ENCODE measurements at places on chromosomes 1 and 21. TPM values are rescaled to one million over a fixed set of nuclear protein-coding genes. Genes with fewer than 3 reads are reported as not detected.

The TBX15 gene
- total RNA-seq, result 0.09 TPM

The DONSON gene
- total RNA-seq, result 9.9 TPM

The KCNJ15 gene
- total RNA-seq, result 0.61 TPM

DNA sequence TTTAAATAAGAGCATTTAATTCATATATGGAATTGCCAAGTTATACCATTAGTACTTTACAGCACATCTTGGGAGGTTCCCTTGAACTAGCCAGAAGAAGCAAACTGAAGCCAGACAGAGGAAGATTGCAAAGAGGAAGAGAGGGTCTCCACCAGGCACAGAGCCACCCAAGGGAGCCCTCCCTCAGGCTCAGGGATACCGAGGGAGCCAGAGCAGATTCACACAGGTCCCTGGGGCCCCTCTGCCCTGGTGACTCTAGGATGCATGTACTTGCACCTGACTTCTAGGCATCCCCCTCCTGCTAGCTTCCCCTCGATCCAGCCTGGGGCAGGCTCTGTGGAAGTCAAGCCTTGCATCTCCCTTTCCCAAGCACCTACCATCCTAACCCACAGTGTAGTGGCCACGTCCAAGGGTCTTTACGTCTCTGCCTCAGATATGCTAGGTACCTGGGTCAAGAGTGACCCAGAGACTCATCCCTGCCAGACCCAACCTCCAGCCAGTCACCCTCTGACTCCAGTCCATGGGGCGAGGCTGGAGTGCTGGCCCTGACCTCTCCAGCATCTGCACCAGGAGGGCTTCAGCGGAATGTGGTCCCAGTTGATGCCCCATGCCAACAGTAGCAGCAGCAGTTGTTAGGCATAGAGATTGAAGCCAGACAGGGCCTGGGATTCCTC lies 6.4 kb downstream of the IFNAR2 start:
- no peak overlapping the region for H3K4me3 ChIP-seq
- peaks cover 4% of the 10 kb centered on the region for H3K4me1 ChIP-seq
- H3K27me3 ChIP-seq, result no peaks in the 10 kb centered on the region
- DNase-seq, result no peak
- no peaks in the 10 kb centered on the region for H3K36me3 ChIP-seq

Measured in liver (tissue), 10 donors.